Left ventricle myocardium inferior (tissue), 1 donor: ENCODE measurements at places on chromosomes 16 and 17. TPM values are rescaled to one million over a fixed set of nuclear protein-coding genes. Genes with fewer than 3 reads are reported as not detected.

DNA sequence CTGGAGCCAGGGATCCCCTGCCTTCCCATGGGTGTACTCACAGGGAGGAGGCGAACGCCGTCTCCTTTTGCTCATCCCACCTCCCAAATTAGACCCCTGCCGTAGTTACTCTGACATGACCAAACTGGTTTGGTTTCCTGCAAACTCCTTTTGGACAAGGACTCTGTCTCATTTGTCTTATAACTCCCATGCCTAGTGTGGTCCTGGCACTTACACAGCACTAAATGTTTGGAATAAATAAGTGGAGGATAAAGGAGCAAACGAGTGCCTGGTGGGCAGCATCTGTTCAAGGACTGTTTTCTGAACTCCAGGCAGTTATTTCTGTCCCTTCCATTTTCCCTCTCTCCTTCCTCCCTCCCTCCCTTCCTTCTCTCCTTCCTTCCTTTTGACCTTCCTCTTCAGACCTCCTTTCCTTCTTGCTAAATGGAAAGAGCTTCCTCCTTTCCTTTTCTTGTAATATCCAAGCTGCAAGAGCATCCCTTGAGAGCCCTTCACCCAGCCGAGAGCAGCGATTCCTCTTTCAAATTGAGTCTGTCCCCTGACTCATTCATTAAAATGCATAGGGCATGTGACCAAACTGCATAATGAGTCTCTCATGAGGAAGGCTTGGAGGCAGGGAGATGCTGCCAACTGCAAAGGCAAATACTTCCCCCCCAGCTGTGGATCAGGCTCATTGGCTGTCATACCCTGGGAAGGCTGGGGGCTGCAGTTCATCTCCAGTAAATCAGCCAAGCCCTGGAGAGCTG lies 36.8 kb downstream of the CHD9 start:
- peak overlapping the region; percentile 94 for H3K27ac ChIP-seq
- H3K4me1 ChIP-seq: peaks cover 77% of the 10 kb centered on the region
- no peaks in the 10 kb centered on the region for H3K36me3 ChIP-seq
- no peaks in the 10 kb centered on the region for H3K27me3 ChIP-seq

DNA sequence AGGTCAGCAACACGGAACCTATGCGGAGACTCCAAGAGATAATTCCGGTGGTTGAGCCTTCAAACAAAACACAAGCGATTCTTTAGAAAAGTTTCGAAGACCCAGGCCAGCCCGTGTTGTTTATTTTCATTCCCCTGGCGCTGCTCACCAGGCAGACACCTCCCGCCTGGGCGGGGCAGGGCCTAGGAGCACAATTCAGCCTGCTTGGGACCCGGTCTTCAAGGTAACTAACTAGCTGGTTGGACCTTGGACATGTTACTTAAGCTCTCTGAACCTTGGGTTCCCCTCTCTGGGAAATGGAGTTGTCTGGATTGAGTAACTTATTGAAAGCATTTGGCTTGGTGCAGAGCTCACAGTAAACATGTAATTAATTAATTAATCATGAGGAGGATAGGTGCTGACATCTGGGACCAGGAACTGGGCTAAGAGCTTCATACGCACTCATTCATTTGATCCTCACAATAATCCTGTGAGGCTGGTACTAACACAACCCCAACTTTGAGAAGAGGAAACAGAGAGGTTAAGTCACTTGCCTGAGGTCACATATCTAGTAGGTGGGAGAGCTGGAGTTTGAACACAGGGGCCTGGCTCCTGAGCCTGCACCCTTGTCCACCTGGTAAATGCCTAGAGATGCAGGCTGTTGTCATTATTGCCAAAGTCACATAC lies 125.3 kb upstream of the SMURF2 start:
- H3K36me3 ChIP-seq: peaks cover 58% of the 10 kb centered on the region
- H3K4me3 ChIP-seq: no peak overlapping the region
- peaks cover 8% of the 10 kb centered on the region for H3K4me1 ChIP-seq
- peaks cover 51% of the 10 kb centered on the region for H3K27me3 ChIP-seq

DNA sequence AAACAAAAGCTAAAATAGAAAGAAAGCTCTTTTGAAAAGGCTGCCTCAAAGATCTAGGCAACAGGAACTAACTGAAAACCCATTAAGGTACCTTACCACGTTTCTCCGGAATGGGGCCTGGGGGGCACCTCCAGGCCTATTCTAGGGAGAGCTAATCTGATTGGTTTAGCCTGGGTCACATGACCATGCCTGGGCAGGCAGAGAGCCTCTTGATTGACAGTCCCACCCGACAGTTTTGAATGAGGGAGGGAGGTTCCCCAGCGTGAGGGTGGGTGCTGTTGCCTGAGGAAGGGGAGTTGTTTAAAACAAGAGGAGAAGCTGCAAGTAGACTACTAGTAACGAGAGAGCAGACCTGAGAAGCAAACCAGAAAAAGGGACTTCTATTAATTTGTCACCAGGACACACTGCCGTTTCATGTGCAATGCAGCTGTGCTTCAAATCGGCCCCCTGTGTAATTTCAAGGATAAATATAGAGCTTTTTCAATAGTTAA lies 143.4 kb upstream of the HS3ST2 start:
- no peaks in the 10 kb centered on the region for H3K36me3 ChIP-seq
- peaks cover 33% of the 10 kb centered on the region for H3K27me3 ChIP-seq
- peak overlapping the region; percentile 12 for H3K4me3 ChIP-seq
- no peak for DNase-seq

GRCh38 chr17:16439811-16440351 lies 24.5 kb downstream of the TRPV2 start:
- peaks cover 46% of the 10 kb centered on the region for H3K36me3 ChIP-seq
- H3K27ac ChIP-seq: peak overlapping the region; percentile 89
- H3K4me3 ChIP-seq: peak overlapping the region; percentile 98
- DNase-seq: no peak
- H3K27me3 ChIP-seq: no peaks in the 10 kb centered on the region

- DNase-seq: no peak
- H3K36me3 ChIP-seq: no peaks in the 10 kb centered on the region
- no peak overlapping the region for H3K4me3 ChIP-seq
- H3K27me3 ChIP-seq: peaks cover 70% of the 10 kb centered on the region
- H3K4me1 ChIP-seq: no peaks in the 10 kb centered on the region
- H3K27ac ChIP-seq: no peak overlapping the region
Observed at GRCh38 chr17:34398990-34399389, 36.0 kb upstream of the CCL1 start.

The C1QL1 gene
- 0.74 TPM for total RNA-seq

The ALDH3A2 gene
- 65.2 TPM for total RNA-seq

The PRR14 gene
- 15.4 TPM for total RNA-seq
